ENCODE measurements at places on chromosomes 3 and 15.

DNA sequence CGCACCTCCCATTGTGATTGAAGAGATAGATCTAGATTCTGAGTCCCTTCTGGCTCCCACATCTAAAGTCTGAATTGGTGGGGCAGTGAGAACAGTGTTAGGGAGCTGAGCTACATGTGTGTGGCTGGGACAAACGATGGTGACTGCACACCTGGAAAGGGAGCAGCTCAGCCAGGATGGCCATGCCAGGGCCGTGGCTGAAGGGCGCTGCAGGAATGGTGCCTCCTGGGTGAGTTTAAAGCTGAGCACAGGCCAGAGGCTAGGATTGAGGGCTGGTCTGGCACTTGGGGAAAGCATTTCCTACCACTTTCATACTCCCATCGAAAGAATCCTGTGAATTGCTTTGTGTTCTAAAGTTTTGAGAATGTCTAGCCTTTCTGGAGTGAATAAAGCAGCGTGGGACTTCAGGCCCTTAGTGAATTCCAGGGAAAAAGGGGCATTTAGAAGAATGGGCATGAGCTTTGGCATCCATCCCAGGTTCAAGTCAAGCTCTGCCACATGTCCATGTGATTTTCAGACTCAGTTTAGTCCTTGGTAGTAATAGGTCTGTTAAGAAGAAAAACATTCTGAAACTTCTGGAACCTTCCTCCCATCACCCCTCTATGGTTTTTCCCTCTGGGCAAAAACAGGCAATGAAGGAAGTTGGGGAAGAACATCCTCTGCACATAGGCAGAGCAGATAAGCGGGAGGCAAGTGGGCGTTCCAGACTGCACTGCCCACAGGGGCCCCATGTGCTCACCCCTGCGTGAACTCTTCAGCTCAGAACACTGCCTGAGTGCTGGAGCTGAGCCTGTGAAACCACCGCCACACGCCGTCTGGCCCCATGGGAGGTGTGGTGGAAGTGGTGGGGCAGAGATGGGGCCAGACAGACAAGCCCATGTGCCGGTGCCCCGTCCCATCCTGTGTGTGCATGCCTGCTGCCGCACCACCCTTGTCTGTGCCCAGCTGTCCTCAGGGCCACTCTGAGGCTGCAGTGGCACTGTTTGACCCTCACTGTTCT is 12.9 kb upstream of the CPNE9 start:
- DNase-seq = peak; percentile 20

DNA sequence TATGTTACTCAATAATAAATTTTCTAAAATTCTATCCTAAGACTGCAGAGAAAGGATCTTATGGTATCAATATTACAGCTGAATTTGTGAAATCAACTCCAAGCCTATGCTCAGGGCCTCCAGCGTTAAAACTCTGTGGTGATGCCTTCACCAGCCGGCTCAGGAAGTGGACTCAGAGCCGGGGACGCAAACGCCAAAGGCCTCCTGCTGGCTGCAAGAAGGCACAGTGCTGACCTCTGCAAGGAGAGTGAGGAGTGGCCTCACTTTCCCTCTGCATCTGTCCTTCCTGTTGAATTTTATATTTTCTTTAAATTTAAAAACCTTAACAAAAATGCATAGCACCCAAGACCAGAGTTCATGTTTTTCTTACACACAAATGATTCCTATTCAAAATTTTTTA is 48.5 kb downstream of the HERC2 start:
- DNase-seq = no peak

DNA sequence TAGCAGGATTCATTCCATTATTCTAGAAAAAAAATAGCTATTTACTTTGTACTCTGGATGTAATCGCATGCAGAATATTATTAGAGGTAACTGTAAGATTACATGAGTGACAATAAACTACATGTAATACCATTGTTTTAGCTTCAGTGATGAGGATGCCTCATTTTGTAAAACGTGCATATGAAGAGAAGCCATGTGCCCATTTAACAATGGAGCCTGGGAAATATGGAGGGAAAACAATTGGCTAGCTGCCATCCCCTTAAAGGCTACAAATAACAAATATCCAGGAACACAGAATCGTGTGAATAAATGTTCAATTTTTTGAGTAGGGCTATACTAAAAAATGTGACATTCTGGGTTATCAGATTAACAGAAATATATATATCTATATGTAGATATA is 151.1 kb downstream of the SAMMSON start:
- DNase-seq = no peak

DNA sequence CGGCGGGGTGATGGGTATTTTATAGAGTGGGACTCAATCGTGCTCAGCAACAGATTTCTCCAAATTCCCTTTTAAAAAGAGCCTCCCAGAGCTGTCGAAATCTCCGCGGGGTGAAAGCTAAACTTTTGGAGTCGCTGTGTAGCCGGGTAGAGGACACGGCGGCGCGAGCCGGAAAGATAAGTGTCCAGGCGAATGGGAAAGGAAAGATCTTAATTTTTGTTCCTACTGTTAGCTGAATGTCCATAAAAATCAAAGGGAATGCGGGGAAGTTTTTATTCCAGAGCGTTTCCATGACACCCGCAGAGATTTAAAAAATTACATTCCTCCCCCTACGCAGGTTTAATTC is 9.1 kb downstream of the EOMES start:
- DNase-seq = peak; percentile 7

- no peak for DNase-seq
Observed at GRCh38 chr3:158750016-158750415, 17.8 kb upstream of the RARRES1 start.

DNA sequence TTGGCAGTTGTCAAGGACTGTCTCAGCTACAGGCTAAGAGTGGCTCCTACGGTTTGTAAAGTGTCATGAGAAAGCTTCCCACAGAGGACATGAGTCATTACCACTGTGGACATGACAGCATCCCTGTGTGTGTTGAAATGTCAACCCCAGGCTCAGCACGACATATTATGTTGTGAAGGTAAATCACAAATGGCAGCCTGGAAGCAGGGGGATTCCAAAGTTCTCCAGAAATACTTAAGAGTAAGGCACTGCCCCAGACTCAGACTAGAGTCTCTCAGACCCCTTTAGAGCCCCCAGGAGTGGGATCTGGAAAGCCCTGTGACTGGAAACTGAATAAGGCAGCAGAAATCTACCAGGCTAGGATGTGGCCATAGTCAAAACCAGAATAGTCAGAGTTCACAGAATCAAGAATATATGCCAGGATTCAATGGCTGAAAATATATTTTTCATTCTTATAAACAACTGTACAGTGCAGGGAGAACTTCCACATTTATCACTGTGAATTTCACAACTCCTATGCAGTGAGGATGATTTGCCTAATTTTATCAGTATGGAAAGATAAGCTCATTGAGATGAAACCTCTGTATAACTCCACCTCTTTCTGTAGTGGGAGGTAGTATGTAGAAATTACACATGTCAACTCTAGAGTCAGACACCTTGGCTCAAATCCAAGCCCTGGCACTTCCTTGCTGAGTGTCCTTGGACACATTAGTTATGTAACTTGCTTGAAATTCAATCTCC is 237.1 kb upstream of the CFAP20DC start:
- no peak for DNase-seq

DNA sequence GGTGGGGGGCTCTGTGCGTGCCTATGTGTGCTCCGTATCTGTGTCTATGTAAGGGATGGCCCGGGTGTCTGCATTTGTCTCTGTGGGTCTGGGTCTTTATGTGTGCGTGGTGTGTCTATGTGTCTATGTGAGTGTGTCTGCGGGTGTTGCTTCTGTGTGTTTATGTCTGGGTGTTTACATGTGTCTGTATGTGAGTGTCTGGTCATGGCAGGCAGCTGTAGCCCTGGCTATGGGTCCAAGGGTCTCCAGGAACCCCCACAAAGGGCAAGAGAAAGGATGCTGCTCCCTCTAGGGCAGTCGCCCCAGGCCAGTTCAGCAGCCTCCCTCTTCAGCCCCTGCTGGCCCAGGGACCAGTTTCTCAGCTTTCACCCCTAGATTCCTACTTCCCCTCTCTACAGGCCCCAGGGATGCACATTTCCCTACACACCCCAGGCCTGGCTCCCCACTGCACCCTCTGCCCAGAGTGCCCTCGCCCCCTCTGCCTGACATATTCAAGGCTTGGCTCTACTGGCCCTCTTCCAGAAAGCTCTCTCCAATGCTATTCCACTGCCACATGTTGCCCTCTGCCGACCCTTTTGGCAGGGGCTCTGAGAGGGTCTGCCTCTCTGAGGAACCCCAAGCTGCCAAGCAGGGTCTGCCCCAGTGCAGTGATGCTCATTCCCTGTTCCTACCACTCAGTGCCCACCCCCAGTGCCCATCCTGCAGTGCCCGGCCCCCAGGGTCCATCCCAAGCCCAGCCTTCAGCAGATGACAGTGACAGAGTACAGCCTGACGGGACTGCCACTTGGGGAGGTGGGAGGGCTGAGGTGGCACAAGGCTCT is 1.0 kb upstream of the MYL3 start:
- no peak for DNase-seq
